Glutamatergic neuron (in vitro differentiated cells): ENCODE measurements at places on chromosomes 1 and 21.
A peak's percentile ranks its signal among the peaks of the same experiment; 100 is the strongest.

DNA sequence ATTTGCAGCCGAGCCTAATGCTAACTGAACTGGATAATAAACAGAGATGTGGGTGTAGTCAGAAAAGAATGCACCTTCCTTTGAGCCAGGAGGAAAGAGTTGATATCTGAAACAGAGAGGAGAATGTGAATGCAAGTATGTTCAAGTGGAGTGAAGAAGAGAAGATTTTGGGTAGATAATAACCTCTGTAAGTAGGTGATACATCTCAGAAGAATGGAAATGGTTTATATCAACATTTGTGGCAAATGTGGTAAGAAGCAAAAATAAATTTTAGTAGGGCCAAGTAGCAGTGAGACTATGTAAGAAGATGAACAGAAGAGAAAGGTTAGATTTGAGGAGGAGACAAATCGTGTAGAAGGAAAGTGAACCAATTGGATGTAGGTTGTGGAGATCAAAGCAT, 1.7 kb upstream of the DNTTIP2 start:
- DNase-seq, result no peak

DNA sequence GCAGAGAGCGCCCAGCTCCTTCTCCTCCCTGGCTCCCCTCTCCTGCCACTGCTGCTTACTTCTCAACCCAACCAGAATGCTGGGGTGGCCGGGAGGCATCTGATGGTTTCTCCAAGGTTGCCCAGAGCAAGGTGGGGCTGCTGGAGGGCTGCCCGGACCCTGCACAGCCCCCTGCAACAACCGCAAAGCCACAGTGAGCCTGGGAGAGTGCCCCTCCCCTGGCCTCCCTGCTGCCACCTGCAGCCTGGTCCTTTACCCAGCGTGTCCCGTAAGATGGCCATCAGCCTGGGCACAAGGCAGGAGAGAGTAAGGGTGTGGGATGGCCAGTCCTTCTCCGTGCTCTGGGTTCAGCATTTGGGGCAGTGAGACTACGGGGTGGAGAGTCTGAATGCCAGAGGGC, 17.0 kb downstream of the MX2 start:
- no peak for DNase-seq

- DNase-seq, result no peak
Measured at GRCh38 chr1:119962296-119962968, 66.1 kb upstream of the ADAM30 start.

DNA sequence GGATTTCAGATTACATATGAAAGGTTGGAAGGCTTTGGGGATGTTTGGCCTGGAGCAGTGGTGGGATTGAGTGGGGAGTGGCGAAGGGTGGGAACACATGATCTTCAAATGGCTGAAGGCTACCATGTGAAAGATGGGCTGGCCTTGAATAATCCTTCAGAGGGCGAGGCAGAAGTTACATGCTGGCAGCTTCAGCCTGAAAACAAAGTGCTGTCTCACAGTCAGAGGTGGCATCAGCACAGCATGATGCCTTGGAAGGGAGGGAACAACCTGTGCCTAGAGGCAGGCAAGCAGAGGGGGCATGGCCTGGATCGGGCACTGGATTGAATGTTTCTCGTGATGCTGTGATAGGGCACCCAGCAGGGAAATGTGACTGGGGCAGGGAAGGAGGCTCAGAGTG, 130.8 kb downstream of the BEND5 start:
- no peak for DNase-seq

DNA sequence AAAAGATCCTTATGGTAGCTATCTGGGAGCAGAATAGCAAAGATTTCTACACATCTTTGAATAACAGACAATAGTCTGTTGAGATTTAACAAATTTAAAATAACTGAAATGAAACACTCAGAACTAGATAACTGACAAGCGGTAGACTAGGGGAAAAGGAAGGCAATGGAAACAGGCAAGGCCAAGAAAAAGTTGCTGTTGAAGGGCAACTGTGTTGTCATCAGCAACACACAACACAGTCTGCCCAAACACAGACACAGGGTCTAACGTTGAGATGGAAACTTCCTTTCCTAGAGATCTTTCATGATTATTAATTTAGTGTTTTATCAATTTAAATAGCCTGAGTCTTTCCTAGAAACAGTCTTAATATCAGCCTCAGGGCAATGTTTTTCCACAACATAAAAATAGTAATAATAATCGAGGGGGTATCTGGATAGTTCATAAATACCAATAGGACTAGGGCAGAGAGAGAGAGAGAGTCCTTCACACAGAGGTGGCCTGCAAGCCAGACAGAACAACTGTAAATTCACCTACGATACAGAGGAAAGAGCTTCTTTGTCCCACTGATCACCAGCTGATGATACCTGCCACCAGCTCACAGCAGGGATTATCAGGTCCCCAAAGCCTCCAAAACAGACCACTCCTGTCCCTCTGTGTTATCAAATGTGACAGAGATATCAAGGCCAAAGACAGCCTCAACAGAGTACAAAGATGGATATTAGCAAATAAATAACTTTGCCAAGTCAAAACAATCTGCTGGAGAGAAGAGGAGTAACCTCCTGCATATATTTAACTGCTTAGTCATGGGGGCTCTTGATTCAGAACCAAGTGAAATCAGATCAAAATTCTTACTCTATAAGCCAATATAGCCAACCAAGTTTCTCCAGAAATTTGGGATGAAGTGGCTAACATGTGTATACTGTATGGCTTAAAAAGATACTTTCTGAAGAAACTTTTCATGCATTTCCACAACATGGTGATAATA, 245.3 kb downstream of the SLC45A1 start:
- no peak for DNase-seq

DNA sequence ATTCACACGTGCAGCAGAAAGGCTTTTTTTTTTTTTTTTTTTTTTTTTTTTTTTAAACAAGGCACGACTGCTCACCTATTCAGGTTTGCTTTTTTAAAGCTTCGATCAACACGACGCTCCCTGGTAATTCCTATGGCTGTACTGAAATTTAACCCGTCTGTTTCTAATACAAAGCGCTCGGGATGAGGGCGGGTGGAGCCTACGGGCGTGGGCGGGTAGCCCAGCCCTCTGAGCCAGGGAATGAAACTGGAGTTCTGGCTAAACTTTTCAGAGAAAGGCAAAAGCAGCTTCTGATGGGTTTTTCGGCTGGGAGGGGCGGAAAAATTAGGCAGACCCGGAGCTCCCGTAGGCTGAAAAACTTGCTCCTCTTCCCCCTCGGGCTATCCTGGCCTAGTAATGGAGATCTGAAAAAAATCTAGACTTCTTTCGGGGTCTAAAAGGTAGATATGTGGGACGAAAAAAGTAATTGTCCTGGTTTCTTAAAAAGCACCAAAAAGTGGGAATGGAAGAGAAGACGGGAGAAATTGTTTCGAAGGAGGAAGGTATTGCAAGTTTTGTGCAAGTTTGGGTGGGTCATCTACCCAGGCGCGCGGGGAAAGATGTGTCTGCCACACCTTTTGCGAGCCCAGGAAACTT, 7.4 kb downstream of the NR5A2 start:
- no peak for DNase-seq

- DNase-seq, result no peak
Measured at GRCh38 chr1:244242446-244242845, 191.4 kb downstream of the ZBTB18 start.

DNA sequence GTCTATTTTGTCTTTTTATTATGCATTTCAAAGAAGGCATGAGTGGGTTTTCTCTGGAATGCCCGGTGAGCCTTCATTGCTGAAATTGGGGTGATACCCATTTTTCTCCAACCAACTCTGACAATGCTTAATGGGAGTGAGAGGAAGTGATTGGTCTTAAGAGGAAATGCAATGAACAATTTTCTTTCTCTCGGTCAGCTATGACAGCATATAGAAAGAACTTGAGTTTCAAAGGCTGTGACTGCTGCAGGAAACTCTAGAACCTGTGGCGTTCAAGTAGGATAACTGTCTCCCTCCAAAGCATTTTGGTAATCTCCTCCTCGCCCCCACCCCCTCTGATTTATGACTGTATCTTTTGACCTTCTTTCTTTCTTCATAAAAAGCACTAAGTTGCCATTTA, 155.9 kb downstream of the LYPLAL1 start:
- DNase-seq, result no peak

- DNase-seq, result no peak
Measured at GRCh38 chr1:167797015-167797414, 75.2 kb downstream of the MPZL1 start.

DNA sequence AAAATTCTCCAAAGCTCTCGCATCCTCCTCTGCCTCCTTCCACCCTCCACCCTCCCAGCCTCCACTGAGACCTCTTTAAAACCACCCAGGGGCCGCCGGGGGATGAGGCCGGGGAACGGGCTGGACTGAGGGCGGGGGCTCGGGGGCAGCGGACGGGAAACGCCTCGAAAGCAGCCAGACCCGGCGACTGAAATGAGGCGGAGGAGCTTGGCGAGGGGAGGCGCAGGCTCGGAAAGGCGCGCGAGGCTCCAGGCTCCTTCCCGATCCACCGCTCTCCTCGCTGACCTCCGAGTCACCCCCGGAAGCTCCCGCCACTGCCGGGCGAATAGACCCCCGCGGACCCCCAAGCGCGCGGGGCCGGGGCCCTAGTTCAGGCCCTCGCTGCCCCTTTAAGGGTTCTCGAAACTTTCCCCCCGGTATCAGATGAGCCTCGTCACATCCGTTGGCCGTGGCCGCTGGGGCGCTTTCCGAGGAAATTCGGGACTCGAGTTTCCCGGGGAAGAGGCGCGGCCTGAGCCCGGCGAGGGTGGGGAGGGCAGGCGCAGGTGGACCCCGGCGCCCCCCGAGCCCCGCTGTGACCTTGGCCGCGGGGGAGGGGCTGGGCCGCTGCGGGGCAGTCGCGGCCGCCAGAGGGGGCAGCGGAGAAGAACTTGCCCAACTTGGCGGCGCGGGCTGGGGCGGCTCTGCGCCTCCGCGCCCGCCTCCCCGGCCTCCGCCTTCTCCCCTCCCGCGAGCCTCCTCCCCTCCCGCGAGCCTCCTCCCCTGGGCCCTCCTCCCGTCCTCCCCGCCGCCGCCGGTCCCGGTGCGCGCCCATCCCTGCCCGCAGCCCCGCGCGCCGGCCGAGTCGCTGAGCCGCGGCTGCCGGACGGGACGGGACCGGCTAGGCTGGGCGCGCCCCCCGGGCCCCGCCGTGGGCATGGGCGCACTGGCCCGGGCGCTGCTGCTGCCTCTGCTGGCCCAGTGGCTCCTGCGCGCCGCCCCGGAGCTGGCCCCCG, at the start of gene BACE2:
BACE2 (plus strand) TSS at position 813 of the 995 bp plus-strand sequence; CDS start at position 917, 104 bp downstream.
- DNase-seq, result peak; percentile 59

GRCh38 chr1:167701510-167701909, 20.3 kb upstream of the MPZL1 start:
- no peak for DNase-seq

DNA sequence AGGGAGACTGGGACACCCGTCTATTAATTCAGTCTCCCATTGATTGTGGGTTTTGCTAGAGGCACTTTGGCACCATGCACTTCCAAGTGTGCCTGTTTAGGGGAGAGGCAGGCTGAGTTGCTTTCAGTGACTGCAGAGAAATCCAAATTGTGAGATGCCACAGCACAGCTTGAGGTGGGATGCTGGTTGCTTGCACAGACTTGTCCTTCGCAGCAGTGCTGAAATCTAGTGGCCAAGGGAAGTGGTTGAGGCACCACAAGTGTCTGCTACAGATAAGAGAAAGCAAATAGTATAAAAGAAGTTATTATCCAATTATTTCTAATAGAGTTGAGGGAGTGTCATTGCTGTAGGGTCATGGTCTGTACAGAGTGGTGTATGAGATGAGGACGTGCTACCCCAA, 40.0 kb upstream of the APP start:
- no peak for DNase-seq

- DNase-seq, result no peak
Measured at GRCh38 chr1:45952072-45952471, 148.7 kb downstream of the MAST2 start.

DNA sequence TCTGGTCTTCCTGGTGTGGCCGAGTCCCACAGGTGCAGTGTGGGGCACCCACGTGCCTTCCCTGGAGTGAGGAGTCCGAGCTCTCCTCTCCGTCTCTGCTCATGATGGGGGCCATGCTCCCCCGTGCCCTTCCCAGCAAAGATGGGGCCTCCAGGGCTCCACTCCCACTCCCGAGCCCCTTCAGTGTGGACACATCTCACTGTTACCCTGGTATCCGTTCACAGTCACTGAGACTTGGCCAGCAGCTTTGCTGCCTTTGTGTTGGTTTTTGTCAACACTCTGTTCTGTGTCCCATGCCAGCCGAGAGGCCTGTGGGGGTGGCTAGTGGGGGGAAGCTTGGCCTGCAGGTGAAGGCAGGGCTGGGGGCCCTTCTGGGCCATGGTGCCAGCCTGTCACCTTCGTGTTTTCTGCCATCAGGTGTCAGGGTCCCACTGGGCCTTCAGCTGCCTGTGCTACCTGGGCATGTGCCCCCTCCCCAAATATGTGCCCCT, 46.9 kb upstream of the POFUT2 start:
- no peak for DNase-seq

- no peak for DNase-seq
Measured at GRCh38 chr1:200184196-200184595, 156.7 kb downstream of the NR5A2 start.
